ENCODE measurements at places on chromosomes 11 and 22.

GRCh38 chr11:72958791-72959190, 144.6 kb downstream of the ATG16L2 start:
- DNase-seq, result no peak

GRCh38 chr11:102147015-102147414, 36.8 kb downstream of the YAP1 start:
- no peak for DNase-seq

DNA sequence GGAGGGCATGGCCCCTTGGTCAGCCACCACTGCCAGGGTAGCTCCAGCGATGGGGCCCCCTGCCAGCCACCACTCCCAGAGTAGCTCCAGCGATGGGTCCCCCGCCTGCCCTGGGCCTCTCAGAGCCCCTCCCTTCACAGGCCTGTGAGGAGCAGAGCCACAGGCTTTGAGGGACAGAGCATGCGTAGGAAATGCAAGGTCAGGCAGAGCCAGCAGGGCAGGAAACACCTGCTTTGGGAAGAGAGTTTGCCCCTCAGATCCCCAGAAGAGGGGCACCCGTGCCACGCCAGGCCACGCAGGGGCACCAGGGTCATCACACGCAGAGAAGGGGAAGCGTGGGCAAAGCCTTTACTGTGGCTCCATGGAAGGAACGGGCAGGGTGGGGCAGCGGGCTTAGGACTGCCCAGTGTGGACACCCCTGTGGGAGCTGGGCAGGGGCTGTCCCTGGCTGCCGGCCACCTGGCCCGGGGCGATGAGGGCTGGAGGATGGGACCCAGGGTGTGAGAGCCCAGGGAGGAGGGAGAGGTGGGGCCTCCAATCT, 477.8 kb downstream of the BRD1 start:
- DNase-seq, result no peak

GRCh38 chr22:21754523-21754922, 18.9 kb upstream of the YPEL1 start:
- DNase-seq, result no peak

- no peak for DNase-seq
Measured at GRCh38 chr11:84408946-84409411, 1122.8 kb upstream of the CCDC90B start.

DNA sequence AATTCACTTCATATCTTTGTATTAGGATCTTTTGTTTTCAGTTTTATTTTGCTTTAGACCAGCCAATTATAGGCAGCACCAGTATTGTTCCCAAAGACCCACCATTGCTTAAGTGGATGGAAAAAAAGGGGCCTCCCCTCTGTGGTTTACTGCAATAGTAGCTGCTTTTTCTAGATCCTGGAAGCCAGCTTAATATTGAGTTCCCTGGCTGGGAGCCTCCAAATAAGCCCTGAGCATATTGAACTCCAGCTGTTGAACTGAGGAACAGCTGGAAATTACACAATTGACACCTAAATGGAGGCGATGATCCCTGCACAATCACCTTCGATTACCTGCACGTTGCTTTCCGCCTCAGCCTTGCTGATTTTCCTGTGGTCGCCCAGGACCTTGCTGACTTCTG, 576.0 kb downstream of the SOX6 start:
- no peak for DNase-seq

- DNase-seq, result no peak
Measured at GRCh38 chr11:67253872-67254624, 12.2 kb upstream of the GRK2 start.

DNA sequence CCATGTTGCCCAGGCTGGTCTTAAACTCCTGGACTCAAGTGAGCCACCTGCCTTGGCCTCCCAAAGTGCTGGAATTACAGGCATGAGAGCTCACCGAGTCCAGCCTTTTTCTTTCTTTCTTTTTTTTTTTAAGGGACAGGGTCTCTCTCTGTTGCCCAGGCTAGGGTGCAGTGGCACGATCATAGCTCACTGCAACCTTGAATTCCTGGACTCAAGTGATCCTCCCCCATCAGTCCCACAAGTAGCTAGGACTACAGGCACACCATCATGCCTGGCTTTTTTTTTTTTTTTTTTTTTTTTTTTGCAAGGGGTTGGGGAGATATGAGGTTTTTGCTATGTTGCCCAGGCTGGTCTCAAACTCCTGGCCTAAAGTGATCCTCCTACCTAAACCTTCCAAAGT, 78.5 kb downstream of the MRTFA start:
- DNase-seq, result no peak

Measured in stimulated activated CD8-positive, alpha-beta memory T cell treated with anti-CD3 and anti-CD28 coated beads, Interleukin-15, amount 100 ng/mL, for 24 hours (primary cell).